HFFc6 (cell line): ENCODE measurements at places on chromosomes 7 and 10.
A peak's percentile ranks its signal among the peaks of the same experiment; 100 is the strongest.

GRCh38 chr7:156989766-156990535, 20.5 kb downstream of the MNX1 start:
- H3K27me3 ChIP-seq, result peaks cover 15% of the 10 kb centered on the region
- no peaks in the 10 kb centered on the region for H3K36me3 ChIP-seq
- H3K27ac ChIP-seq, result no peak overlapping the region
- no peak overlapping the region for H3K4me3 ChIP-seq
- H3K4me1 ChIP-seq, result no peaks in the 10 kb centered on the region; the same call in 1 of the 2 replicates

DNA sequence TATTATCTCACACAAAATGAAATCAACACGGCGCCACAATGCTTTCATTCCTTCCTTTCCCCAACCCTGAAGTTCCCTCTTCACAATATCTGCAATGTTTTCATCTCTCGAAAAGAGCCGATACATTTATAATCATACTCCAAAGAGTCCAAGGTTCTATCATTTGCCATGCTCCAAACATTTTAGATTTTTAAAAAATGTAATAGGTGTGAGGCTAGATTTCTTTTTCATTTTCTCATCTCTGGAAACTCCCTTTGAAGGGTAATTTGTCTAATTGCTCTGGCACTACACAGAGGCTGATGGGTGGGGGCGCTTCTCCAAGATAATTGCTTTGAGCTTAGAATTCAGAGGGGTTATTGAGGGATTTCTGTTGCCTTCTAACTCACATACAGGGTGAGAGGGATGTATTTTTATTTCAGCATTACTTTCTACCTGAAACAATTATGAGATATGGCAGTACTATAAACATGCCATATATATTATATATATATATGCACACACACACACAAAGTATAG, 4.9 kb downstream of the DLX5 start:
- peaks cover 7% of the 10 kb centered on the region; the same call in 1 of the 2 replicates for H3K4me1 ChIP-seq
- H3K36me3 ChIP-seq, result peaks cover 9% of the 10 kb centered on the region; the same call in 1 of the 2 replicates
- H3K27me3 ChIP-seq, result peaks cover 81% of the 10 kb centered on the region
- H3K27ac ChIP-seq, result no peak overlapping the region

- H3K4me1 ChIP-seq, result peaks cover 91% of the 10 kb centered on the region
- peaks cover 36% of the 10 kb centered on the region for H3K36me3 ChIP-seq
- H3K27ac ChIP-seq, result peak overlapping the region; percentile 80
- peak; percentile 82 for DNase-seq
- peak overlapping the region; percentile 8 for H3K4me3 ChIP-seq
Measured at GRCh38 chr10:103616705-103617601, 123.4 kb downstream of the NEURL1 start.

DNA sequence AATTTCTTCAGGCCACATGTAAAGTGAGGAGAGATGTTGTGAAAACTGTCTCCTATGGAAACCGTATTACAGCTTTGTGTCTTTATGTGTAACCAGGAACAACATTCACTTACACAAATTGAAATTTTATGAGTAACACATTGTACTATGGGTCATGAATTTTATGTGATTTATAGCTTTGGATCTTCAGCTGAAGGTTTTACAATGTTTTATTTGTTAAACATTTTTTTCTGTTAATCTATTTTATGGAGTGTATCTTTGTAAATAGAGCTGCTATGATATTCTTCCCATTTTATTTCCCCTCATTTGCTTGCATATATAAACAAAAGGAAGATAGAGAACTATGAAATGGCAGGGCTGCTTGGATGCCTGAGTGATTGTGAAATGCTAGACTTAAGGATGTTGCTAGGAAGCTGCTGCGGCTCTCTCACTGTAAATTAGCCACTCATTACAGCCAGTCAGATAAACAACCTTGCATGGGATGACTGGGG, 104.5 kb upstream of the PCLO start:
- no peaks in the 10 kb centered on the region for H3K27me3 ChIP-seq
- H3K4me3 ChIP-seq, result no peak overlapping the region
- H3K36me3 ChIP-seq, result no peaks in the 10 kb centered on the region
- no peak for DNase-seq
- H3K27ac ChIP-seq, result no peak overlapping the region
- no peaks in the 10 kb centered on the region for H3K4me1 ChIP-seq

DNA sequence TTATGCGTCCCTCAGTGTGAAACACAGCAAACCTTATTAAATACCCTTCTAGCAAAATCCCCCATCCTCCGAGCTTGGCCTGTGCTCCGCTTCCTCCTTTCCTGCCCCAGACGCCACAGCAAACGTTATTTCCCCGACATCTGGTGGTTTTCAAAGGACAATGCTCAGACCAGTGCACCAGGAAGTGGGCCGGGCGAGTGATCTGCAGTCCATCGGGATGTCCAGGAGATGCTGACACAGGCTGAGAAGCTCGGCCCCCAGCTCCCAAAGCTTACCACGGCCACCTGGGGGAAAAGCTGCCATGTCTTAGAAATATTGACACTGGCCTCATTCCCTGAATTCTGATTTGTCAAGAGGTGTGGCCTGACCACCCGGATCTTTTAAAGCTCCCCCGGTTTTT, 129.5 kb downstream of the PTPRN2 start:
- no peaks in the 10 kb centered on the region; the same call in 1 of the 2 replicates for H3K27me3 ChIP-seq
- no peak overlapping the region for H3K4me3 ChIP-seq
- H3K36me3 ChIP-seq, result peaks cover 17% of the 10 kb centered on the region
- no peaks in the 10 kb centered on the region for H3K4me1 ChIP-seq
- no peak for DNase-seq

DNA sequence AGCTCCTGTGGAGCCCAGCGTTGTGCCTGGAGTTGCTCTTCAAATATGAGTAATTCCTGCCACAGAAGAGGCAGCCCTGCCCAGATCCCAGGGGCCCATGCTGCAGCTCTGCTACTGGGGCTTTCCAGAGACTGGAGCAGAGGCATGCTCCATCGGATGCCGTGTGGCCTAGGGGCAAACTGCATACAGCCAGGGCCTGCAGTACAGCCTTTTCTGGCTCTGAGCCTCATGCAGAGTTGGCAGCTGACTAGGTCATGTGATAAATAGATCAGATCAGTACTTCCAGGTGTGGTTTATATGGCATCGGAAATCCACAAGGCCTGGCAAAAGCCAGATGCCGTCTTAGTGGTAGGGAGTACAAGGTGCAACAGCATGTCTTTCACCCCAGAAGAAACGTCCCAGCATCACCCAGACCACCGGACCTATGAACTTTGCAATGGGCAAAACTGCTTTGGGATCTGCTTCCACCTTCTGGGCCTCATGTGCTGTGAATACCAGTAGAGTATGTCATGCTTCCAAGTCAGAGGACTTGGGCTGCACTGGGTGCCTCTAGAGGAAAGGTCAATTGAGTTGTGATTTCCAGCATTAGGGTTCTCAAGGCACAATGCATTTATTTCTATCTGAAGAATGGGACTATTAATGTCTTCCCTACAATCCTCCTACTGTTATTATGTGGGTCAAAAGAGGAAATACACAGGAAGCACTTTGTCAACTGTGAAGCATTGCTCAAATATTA, 250.7 kb upstream of the ZNF32 start:
- peak; percentile 32 for DNase-seq
- H3K27ac ChIP-seq, result peak overlapping the region; percentile 23; the same call in 1 of the 2 replicates
- H3K4me3 ChIP-seq, result no peak overlapping the region
- H3K27me3 ChIP-seq, result peaks cover 4% of the 10 kb centered on the region; the same call in 1 of the 2 replicates
- peaks cover 23% of the 10 kb centered on the region for H3K4me1 ChIP-seq

- H3K27ac ChIP-seq, result peak overlapping the region; percentile 97
- H3K4me1 ChIP-seq, result peaks cover 59% of the 10 kb centered on the region
- H3K4me3 ChIP-seq, result peak overlapping the region; percentile 93
- H3K36me3 ChIP-seq, result peaks cover 56% of the 10 kb centered on the region
- H3K27me3 ChIP-seq, result peaks cover 25% of the 10 kb centered on the region
Measured at GRCh38 chr7:27179503-27180430, 5.3 kb downstream of the HOXA11 start.
